Natural killer cell treated with Interleukin-12 subunit alpha and Interleukin-12 subunit beta and Interleukin-15 and Interleukin-18, amount 100 ng/mL, for 72 hours (primary cell): ENCODE measurements at places on chromosomes 4 and X.

GRCh38 chr4:26406346-26406975 is 83.8 kb downstream of the CCKAR start:
- no peak for DNase-seq

GRCh38 chr4:136922066-136922465 is 610.2 kb downstream of the PCDH18 start:
- no peak for DNase-seq

DNA sequence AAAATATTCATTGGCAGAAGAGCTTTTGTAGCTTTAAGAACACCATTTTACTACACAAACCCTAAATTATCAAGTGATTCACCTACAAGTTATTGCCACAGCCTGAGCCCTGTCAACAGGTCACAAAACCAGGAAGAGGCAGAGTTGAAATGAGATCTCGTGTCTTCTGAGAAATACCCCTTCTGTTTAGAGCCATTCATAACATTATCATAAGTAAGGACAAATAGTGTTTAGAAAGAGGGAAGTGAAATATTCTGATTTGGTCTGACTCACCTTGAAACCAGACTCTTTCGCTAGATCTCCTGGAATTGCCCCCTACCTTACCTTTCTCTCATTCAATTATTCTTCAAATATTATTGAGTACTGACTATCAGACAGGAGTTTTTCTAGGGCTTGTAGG is 5.9 kb downstream of the ETDB start:
- no peak for DNase-seq

DNA sequence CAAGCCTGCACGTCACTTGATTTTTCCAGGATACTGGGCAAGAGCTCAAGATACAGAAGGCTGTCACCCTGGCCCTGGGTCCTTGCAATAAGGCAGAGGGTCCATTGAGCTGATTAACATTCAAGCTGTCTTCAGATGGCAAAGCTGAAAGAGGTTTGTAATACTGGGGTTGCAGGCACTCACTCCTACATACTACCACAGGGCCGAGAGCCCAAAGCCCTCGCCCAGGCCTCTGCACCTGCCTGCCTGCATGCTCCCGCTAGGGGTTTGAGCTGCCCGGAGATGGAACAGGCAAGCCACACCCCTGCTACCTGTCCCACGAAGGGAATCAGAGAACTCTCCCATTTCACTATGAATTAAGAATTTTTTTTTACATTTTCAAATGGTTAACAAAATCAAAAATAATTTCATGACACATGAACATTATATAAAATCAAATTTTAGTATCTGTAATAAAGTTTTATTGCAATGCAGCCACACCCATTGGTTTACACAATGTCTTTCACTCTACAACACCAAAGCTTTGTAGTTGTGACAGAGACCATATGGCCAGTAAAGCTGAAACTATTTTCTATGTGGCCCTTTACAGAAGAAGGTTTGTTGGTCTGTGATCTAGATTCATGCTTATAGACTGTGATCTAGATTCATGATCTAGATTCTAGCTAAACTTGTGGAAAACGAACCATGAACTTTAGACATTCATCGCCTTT is 530.4 kb upstream of the IGFBP7 start:
- no peak for DNase-seq

GRCh38 chr4:139986689-139987501 is 167.1 kb downstream of the MAML3 start:
- no peak for DNase-seq

DNA sequence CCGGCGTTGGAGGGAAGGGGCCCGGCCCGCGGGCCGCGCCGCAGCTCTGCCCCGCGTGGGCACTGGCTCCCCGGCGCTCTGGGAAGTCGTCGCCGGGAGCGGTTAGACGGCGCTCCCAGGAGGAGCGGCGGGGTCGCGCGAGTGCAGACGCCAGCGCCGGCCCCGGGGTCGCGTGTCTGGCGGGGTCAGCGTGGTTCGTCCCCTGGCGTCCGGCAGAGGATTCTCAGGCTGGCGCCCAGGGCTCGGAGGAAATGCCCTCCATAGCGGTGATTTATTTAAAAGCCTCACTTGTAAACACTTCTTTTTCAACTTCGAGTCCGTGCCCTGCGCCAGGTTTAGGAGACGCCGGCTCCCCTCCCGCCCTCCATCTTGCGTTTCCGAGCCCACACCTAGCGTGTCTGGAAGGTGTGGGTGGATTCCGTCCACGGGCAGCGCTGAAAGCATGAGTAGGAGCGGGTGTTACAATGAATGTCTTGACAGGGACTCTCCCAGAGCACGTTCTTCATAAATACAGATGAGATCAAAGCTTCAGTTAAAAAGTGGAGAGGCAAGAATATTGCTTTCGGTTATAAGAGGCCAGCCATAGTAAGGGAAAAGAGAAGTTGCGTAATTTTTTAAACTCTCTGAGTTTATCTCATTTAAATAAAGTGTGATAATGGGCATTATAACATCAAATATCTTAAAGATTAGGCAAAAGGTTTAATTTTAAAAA is 692 bp downstream of the FAM241A start:
- peak; percentile 87 for DNase-seq

DNA sequence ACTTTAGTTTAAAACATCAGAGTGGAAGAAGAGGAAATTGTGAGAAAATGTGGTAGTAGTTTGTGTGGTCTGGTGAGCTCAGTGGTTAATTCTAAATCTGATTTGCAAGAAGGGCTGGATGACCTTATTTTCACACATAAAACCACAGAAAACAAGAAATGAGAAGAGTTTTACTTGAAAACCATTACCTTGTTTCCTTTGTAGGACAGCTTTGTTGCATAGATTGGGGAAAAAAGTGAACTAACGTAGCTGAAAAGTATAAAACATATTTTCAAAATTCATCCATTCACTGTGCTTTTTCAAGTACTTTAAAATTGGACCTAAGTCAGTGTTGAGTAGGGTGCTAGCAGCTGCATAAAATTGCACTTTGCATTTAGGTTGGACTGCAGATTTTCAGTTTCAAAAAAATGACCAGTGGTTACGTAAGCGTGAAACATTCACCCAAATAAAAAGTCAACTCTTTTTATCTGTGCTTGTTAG is 211.3 kb downstream of the ARHGAP10 start:
- DNase-seq = no peak

- no peak for DNase-seq
Observed at GRCh38 chr4:2981256-2981819, 18.0 kb downstream of the GRK4 start.

GRCh38 chrX:153598541-153599191 is at the start of gene CCNQ:
TSS of gene CCNQ (minus strand) at chrX:153599139. CDS start at chrX:153599073, 66 bp downstream.
- DNase-seq = no peak

- no peak for DNase-seq
Observed at GRCh38 chr4:42483426-42484379, 86.4 kb downstream of the SHISA3 start.

- DNase-seq = no peak
Observed at GRCh38 chr4:24489870-24490269, 94.5 kb downstream of the DHX15 start.

DNA sequence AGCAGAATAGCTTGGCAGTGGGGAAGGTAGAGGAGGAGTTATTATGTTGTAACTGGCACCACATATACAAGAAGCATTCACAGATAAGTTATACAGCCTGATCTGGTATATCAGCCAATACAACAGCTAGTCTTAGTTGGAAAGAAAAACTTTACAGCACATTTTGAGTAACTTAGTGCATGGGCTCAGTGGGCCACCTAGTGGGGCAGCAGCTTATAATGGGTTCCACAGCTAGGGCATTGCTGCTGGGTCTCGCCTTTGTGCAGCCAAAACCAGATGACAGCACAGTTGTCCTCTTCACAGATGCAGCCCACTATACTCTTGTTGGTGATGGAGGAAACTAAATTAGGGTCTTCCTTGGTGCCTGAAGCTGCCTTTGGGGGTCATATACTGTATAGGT is 448.1 kb upstream of the RASGEF1B start:
- DNase-seq = no peak

DNA sequence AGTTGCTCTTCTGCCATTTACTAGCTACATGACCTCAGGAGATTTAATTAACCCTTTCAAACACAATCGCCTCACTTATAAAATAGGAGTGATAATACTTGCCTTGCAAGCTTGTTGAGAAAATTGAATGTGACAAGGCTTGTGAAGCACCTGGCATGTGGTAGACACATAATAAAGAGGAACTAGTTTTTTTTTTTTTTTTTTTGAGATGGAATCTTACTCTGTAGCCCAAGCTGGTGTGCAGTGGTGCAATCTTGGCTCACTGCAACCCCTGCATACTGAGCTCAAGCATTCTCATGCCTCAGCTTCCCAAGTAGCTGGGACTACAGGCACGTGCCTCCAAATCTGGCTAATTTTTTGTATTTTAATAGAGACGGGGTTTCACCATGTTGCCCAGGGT is 73.7 kb upstream of the STIM2 start:
- no peak for DNase-seq

DNA sequence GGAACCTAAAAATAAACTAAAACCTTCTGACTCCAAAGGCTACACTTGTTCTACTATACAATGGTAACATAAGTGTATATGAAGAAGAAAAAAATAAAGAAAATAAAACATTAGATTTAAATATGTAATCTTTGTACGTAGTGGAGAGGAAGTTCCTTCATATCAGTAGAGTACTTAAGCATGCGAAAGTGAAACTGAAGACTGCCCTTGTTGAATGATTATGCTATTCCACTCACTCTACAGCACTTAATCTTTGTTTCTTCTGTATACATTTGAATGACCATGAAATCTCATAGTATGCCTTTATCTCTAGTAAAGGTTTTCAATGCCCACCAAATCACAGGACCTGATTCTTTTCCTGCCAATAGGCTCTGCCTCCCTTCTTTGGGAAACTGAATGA is 78.9 kb downstream of the NDST3 start:
- no peak for DNase-seq

DNA sequence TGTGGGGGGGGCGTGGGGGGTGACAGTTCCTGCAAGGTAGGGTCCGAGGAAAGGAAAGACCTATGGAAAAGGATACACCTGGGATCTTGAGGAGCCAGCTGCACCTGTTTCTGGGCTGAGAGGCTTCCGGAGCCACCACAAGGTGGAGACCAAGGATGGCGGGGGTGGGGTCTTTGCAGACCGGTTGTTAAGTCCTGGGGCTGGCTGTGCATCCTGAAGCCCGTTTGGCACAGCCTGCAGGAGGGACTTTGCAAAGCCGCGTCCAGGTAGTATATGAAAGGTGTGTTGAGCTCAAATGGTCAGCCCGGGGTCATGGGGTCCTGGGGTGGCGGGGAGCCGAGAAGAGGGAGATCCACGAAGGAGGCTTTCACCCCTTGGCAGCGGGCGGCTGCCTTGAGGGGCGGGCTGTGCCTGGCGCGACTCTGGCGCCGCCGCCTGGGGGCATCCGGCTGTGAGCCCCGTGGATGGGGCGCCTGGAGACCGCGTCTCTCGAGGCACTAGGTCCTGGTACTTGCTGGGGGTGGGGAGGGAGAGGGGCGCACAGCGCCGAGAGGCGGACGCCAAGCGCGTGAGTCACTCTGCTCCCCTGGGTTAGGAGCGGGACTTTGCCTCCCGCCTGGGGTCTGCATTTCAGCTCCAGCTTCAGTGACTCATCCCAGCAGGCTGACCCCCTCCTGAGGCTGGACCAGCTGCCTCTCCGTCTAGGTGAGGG is 58.2 kb upstream of the DYNLT3 start:
- DNase-seq = no peak

DNA sequence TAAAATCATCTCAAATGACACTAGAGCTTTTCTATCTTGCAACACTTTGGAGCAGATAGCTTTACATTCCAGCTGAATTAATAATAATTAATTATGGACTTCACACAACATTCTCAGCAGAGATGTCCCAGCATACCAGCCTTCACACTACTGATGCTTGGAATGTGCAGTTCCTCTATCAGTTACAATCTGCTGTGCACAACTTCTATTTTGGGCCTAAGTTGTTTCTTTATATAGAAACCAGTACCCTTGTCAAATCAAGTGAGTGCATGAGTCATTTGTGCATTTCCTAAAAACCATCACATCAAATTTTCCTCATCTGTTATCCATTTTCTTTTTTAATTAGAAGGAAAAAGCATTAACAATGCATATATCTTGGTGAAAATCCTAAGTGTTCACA is 8.8 kb upstream of the RASL11B start:
- DNase-seq = no peak

DNA sequence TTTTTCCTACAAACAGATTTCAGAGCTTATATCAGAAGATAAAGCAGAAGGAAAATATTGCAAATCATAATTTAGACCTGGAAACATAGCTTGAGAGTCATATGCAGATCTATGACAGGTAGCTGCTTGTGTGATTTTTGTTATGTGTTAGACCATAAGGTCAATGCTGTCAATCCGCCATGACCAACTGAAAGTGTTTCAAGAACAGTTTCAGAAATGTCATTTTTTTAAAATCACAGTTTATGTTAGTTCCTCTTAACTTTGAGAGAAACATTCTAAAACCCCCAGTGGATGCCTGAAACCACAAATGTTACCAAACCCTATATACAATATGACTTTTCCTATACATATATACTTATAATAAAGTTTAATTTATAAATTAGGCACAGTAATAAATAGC is 391.3 kb upstream of the FAM241A start:
- no peak for DNase-seq

DNA sequence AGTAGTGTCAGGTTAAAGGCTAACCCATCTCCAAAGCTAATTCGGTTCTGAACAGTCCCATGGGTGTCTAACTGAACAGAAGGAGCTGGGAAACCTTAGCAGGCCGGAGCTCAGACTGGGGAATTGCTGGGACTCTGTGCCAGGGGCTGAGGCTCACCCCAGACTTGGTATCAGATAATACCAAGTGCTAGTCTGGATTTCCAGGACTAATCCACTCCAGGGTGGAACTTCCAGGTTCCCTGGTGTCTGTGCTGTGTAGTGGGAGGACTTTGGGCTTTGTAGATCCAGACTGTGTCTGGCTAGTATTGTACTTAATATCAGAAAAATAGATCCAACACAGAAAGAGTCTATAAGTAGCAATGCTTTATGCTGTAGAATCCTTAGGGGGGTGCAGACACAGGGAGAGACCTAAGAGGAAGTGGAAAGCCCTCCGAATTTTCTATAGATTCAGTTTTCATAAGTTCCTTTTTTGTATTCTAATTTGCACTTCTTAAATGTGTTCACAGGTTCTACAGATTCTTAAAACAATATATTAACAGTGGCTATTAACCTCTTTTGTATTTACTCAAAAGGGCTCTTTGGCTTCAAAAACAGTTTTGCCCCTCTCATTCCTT is 4.1 kb downstream of the ZNF827 start:
- no peak for DNase-seq

- DNase-seq = no peak
Observed at GRCh38 chrX:149512225-149512885, 7.2 kb upstream of the IDS start.

DNA sequence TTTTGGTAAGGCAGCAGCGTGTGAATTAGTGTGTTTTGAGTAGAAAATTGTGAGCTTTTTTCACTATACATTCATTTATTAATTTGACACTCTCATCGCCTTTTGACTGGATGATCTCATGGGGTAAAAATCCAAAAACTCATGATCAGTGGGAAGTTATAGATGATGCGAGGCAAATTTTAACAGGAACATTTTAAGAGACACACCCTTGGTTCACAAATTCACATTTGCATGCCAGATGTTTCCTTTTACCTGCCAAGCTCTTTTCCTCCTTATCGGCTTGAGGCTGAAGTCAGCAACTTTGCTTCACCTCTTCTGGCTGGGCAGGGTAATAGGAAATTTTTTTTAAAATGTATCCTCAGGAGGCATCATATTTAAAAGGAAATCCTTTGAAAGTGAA is 318.0 kb upstream of the HS3ST1 start:
- DNase-seq = no peak

- DNase-seq = no peak
Observed at GRCh38 chr4:173121076-173121561, 47.5 kb upstream of the GALNT7 start.

GRCh38 chrX:2707334-2707760 is 16.3 kb downstream of the CD99 start:
- peak; percentile 62 for DNase-seq

GRCh38 chr4:128869776-128870509 is 60.4 kb downstream of the JADE1 start:
- DNase-seq = no peak

- DNase-seq = no peak
Observed at GRCh38 chr4:10694828-10695209, 10.3 kb upstream of the CLNK start.
